ENCODE measurements at places on chromosomes 5 and 9.
A peak's percentile ranks its signal among the peaks of the same experiment; 100 is the strongest.

GRCh38 chr9:122190597-122191381 is 31.1 kb downstream of the MORN5 start:
- DNase-seq: no peak

- no peak for DNase-seq
Observed at GRCh38 chr5:61796773-61797172, 464.7 kb downstream of the ZSWIM6 start.

DNA sequence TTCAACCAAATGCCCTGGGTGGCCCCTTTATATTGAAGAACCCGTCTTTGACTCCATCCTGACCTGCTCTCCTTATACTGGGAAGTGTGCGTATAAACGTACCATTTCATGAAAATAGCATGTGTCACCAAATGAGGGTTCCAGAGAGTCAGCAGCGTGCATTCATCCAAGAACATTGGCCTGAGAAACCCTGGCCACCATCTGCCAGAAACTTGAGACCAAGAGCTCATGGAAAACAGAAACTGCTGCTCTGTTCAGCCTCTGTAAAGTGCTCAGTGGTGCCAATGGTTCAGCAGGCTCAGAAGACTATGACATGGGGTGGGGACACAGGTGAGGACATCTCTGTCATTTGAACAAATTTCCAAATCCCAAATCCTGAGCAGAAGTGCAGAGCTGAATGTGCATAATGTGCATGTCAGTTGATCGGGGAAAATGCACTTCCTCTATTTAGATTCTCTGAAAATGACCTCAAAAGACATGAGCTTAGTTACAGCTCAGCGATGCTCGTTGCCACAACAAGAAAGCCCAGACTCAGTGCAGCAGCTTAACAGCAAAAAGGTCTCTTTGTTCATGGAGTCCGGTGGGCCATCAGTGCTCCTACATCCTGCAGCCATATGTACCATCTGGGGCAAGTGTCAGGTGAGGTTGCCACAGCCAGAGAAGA is 176.1 kb downstream of the ATPSCKMT start:
- no peak for DNase-seq

DNA sequence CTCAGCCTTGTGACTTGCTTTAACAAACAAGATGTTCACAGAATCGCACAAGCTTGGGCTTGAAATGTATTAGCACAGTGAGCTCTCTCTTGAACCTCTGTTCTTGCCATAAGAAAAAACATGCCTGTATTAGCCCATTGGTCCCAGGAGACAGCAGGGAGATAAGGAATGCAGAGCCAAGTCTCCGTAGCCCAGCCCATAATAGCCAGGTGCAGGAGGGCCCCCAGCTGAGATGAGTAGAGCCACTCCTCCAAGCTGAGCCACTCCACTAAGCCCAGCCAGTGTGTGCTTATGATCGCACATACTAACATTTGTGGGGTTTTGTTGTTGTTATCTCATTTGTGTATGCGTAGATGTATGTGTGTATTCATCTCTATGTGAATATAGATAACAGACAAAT is 21.6 kb upstream of the SVEP1 start:
- no peak for DNase-seq

DNA sequence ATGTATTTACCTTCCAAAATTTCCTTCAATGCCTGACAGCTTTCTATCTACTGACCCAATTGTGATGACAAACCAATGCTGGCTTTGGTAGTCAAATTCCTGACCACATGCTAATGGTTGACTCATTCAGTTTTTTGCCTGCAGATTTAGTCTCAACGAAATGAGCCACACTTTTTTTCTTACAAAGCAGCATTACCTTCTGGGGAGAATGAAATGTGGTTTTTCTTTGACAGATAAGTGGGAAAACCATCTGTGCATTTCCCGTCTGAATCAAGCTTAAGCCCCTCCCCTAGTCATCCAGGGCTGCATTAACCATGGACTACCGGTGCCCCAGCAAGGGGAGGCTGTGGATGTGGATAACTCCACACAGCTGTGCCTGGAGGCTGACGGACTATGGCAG is 99.6 kb upstream of the TAF11L2 start:
- DNase-seq: no peak

DNA sequence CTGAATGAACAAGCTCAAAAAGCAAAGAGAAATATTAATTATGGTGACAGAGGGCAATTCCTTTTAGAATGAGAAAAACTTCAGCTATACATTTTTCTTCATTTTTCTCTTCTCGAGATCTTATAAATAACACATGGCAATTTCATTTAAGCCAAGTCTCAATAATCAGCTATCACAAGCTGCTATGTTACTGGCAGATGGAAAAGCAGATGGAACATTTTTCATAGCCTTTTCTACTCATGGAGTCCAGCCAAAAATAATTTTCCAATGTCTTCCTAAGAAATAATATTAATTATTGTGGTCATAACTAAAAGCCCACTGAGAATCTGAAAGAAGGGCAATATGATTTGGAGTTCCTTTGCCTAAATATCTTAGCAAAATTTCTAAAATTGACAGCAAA is 35.6 kb downstream of the SKIC3 start:
- peak; percentile 88 for DNase-seq

GRCh38 chr5:154273028-154273617 is 82.6 kb downstream of the GALNT10 start:
- DNase-seq: no peak

- DNase-seq: no peak
Observed at GRCh38 chr9:120868339-120868675, 8.7 kb downstream of the PHF19 start.

DNA sequence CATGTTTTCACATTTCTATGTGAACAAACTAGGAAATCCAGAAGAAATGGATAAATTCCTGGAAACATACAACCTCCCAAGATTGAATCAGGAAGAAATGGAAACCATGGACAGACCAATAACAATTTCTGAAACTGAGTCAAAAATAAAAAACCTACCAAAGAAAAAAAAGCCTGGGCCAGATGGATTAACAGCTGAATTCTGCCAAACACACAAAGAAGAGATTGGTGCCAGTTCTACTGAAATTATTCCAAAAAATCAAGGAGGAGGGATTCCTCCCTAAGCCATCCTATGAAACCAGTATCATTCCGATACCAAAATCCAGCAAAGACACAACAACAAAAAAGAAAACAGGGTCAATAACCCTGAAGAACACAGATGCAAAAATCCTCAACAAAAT is 166.9 kb upstream of the FBXL7 start:
- peak; percentile 86 for DNase-seq

GRCh38 chr5:31470608-31471007 is 61.3 kb downstream of the DROSHA start:
- DNase-seq: no peak

GRCh38 chr5:29720954-29721353 is 1472.5 kb upstream of the CDH6 start:
- no peak for DNase-seq

DNA sequence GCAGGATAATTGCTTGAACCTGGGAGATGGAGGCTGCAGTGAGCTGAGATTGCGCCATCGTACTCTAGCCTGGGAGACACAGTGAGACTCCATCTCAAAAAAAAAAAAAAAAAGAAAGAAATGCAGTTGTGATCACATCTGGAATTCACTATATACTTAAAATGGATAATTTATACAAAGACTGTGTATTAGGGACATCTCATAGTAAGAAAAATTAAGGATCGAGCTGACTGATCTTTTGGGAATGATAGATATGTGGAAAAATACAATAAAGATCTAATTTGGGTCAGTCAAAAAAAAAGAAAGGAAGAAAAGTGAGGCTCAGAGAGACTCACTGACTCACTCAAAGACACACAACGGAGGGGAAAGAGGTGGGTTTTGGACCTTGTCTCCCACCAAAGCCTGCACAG is 73.2 kb upstream of the STXBP1 start:
- no peak for DNase-seq

DNA sequence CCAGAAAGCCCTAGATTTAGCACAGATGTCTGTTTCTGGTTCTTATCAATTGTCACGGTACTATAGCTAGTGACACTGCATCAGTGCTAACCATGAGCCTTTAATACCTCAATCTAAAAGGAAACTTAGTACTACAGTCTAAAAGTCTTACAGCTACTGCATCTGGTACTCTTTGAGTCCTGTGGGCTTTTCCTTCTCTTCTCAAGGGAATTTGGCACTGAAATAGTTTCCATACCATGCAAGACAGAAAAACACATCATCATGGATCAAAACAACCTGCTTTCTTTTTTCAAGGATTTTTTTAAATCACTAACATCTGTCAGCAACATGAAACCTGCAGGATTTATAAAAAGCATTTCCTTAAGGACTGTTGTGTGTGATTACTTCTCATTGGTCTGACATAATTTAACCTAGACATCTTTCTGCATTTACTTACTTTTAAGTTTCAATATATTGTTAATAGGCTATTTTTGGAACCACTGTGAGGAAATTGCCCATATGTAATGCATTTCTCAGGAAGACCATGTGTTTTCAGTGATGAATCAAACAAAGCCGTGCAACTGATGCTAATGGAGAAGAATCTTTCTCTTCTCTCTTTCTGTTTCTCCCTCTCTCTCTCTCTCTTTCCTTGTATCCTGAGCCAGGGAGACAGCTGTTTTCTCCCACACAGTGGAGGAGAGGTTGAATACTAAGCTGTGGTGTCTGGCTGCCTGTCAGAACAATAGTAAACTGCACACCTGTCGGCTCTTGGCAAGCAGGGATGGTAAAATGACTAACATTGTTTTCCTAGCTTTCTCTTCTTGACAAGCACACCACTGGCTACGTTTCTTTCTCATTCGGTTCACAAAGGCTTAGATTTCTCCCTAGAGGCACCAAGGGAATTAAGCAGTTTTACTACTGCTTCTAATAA is 273.4 kb downstream of the CSNK1G3 start:
- no peak for DNase-seq

DNA sequence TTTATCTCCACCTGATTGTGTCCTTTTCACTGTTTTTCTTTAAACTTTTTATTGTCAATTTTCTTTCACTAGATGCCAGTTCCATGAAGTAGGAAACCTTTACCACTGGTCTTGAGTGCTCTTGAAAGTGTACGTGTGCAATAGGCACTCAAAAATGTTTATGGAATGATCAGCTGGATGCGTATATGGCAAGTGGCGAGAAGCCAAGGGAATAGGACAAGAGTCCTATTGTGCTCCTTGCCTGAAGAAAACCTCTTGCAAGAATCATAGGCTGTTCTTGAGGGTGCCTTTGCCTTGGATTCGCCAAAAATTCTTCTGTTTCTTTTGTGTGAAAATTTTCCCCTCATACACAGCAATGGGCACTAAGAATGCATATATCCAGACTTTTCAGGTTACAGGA is 97.7 kb downstream of the GHR start:
- no peak for DNase-seq

DNA sequence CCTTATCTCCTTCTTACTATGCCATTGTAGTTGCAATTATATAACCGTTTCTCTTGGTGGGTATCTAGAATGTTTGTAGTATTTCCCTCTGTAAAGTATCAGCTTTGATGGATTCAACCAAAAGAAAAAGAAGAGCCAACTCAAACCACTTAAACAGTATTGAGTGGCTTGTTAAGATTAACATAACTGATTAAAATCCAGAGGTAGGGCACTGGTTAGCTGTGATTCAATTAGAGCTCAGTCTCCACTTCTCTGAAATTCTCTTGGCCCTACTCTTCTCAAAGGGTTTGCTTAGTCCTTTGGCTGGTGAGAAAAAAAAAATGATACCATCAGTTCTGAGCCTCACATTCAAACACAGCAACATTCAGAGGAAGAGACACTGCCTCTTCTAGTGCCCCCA is 37.0 kb downstream of the TYRP1 start:
- DNase-seq: no peak

- no peak for DNase-seq
Observed at GRCh38 chr9:87301371-87301770, 196.3 kb upstream of the DAPK1 start.

DNA sequence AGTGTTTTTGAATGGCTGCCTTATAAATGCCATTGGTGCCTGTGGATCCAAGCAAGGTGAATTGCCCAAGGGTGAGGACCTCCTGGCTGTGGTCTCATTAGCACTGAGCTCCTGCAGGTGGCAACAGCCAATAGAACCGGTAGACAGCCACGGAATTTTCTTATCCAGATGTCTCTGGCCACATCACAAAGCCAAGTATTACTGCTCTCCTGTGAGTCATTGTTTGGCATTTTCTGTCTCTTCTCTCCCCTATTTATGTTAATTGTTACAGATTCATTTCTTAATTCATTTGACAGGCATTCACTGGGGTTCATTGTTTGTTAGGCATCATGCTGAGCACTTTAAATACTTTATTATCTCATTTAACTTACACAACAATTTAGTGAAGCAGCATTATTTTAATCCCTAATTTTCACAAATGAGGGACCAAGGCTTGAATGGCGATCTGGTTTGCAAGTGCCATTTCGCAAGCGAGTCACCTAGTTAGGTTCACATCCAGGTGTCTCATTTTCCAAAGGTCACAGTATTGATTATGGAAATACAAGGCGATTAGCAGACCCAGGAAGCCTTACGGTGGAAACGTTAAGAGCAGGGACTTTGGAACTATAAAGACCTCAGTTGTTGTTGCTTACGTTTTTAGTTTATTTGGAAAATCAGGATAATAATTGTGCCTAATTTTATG is 58.2 kb upstream of the DPYSL3 start:
- DNase-seq: no peak

DNA sequence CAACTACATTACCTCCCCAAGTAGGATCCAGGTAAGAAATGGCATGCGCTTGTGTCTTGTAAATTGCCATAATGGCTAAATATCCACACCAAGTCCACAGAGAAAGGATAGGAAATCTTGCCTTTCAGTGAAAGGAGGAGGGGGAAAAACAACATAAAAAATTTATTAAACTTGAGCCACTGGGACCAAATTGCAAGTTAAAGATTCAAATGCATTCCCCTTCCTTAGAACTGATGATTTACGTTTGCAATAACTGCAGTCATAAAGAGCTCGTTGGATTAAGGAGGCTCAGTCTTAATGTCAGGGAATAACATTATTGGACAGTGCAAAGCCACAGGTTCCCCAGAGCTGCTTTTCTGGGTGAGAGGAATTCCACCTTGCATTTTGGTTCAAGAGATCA is 92.6 kb upstream of the SARDH start:
- DNase-seq: no peak

GRCh38 chr5:149759986-149760853 is 30.1 kb downstream of the PPARGC1B start:
- no peak for DNase-seq

GRCh38 chr9:108854094-108854493 is 1.7 kb downstream of the ACTL7B start:
- DNase-seq: no peak

DNA sequence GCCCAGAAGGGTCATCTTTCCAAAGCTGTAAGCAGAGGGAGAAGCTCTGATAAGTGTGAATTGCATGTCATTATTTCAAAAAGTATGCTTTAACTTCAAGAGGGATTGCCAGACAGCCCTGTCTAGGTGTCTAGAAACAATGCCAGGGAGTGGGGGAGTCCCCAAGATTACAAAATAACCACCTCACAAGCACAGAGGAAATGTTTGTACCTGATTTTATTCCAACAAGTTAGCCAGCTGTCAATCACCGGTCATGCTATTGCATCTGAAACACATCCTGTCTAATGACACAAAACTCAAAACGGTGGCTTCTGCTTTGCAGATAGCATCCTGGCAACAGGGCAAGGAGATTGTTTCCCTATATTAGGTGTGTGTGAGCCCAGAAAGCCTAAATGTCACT is 154.2 kb upstream of the WWC1 start:
- no peak for DNase-seq
